Osteocyte (in vitro differentiated cells): ENCODE measurements at places on chromosomes 16 and 17. TPM values are rescaled to one million over a fixed set of nuclear protein-coding genes. Genes with fewer than 3 reads are reported as not detected.

The C1QTNF1 gene
- 196 and 203 TPM in 2 replicates for total RNA-seq

The ACE gene
- total RNA-seq, result 0.91 and 1.1 TPM in 2 replicates

The CMC2 gene
- total RNA-seq, result 37.8 and 42.2 TPM in 2 replicates

The P2RX5 gene
- total RNA-seq, result 0.34 and 0.43 TPM in 2 replicates

- H3K36me3 ChIP-seq, result no peaks in the 10 kb centered on the region
- DNase-seq, result no peak
- peaks cover 5% of the 10 kb centered on the region for H3K4me1 ChIP-seq
- no peak overlapping the region for H3K27ac ChIP-seq
Measured at GRCh38 chr16:30184891-30185682, 1.7 kb downstream of the CORO1A start.

GRCh38 chr17:77371117-77371887, 230.5 kb downstream of the SEC14L1 start:
- peak overlapping the region; percentile 88 for H3K27ac ChIP-seq
- H3K4me3 ChIP-seq, result peak overlapping the region; percentile 73

DNA sequence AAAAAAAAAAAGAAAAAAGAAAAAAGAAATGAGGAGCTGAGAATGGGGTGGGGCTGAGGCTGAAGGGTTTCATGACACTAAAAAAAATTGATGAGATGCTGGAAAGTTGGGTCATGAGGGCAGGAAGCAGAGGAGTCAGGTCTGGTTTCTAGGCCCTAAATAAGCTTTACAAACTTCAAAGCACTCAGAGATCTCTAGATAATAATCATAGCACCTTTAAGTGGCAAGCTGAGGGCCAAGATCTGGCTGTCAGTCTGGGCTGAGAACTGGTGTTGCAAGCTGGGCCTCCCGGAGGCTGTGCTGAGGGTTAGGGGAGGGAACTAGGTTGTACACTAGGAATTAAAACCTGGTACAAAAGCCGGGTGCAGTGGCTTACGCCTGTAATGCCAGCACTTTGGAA, 6.4 kb downstream of the ZNF764 start:
- no peak overlapping the region for H3K4me3 ChIP-seq
- peaks cover 17% of the 10 kb centered on the region for H3K36me3 ChIP-seq
- H3K4me1 ChIP-seq, result peaks cover 7% of the 10 kb centered on the region
- H3K27ac ChIP-seq, result no peak overlapping the region
- no peak for DNase-seq

GRCh38 chr16:27820646-27821345, 242.7 kb downstream of the GSG1L start:
- H3K27me3 ChIP-seq, result peaks cover 20% of the 10 kb centered on the region
- H3K4me1 ChIP-seq, result no peaks in the 10 kb centered on the region
- no peak for DNase-seq

GRCh38 chr17:27533874-27534815, 77.9 kb downstream of the KSR1 start:
- peak overlapping the region; percentile 60 for H3K27ac ChIP-seq
- no peak for DNase-seq
- H3K36me3 ChIP-seq, result no peaks in the 10 kb centered on the region
- H3K27me3 ChIP-seq, result no peaks in the 10 kb centered on the region
- H3K4me1 ChIP-seq, result peaks cover 74% of the 10 kb centered on the region
